ENCODE measurements at places on chromosomes 4 and X.

- DNase-seq: no peak
These were observed 89.8 kb upstream of the ADGRG2 start for GRCh38 chrX:19212037-19212436.

GRCh38 chr4:4446434-4446833 is 59.5 kb downstream of the NSG1 start:
- DNase-seq: no peak

GRCh38 chr4:180861651-180862050 is 1381.6 kb upstream of the TENM3 start:
- no peak for DNase-seq

- no peak for DNase-seq
These were observed 24.6 kb upstream of the MOB1B start for GRCh38 chr4:70877556-70877955.

DNA sequence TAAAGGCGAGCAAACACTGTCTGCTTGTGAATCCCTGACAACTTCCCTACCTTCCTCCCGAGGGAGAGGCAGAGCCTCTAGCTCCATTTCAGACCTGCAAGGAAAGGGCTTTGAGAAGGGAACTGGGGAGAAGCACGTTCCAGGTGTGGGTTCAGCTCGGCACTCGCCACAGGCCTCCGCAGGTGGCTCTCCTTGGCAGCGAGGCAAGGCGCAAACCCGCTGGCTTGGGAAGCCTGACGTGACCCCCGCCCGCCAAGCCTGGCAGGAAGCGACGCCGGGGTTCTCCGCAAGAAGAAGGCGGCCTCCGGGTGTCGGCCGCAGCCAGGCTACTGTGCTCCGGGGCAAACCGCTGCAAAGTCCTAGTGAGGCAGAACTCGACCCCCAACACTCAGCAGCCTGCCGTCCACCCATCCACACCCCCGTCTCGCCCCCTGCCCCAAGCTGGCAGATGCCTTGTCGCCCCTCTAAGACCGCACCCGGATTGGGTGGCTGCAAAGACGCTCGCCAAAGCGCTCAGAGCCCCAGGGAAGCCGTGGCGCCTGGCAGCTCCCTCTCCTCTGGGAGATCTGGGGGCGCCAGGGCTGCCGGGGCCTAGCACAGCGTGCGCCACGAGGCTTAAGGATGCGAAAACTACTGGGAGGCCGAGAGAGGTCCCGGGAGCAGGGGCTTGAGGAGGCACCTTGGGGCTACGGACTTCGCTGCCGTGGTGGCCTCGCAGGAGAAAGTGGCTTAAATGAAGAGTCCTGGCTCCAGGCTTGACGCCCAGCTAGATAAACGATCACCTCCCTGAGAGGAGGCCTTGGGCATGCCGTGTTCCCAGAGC is 21.8 kb downstream of the NKX3-2 start:
- DNase-seq: no peak

All from stimulated activated CD4-positive, alpha-beta T cell treated with anti-CD3 and anti-CD28 coated beads, TNF-alpha, amount 100 ng/mL, for 1 hour (primary cell).